ENCODE measurements at places on chromosomes 3 and 15.

DNA sequence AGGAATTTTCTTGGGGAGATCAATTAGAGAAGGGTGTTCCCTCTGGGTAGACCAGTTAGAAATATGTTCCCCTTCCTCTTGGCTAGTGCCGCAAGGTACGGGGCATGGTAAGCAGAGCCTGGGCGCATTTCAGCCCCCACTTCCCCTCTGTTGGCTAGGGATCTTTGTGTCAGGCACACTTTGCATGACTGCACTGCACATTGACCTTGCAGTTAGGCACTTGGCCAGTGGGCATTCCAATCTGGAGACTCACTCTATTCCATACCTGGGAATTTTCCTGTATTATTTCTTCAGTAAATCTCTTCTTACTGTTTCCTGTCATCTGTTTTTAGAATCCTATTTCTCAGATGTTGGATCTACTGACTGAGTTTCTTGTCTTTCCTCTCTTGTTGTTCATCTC lies 30.0 kb upstream of the CACNA1D start:
- DNase-seq: no peak

GRCh38 chr3:122357828-122358702 lies 25.0 kb downstream of the MIX23 start:
- DNase-seq: no peak

DNA sequence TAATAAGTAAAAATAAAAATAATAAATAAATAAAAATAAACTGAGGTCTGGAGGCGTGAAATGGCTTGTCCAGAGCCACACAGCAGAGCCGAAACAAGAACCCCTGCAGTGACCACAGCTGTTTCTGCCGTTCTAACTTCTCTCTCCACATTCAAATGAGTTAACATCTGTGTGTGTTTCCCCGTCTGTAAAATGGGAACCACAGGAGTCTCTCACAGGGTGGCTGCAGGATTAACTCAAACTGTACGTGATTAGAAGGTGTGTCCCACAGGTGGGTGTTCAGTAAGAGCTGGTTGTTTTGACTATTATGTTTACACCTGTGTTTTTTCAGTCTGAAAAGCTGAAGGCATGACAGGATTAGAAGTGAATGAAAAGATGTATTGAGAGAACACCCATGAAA lies 27.0 kb upstream of the MUC4 start:
- DNase-seq: no peak

DNA sequence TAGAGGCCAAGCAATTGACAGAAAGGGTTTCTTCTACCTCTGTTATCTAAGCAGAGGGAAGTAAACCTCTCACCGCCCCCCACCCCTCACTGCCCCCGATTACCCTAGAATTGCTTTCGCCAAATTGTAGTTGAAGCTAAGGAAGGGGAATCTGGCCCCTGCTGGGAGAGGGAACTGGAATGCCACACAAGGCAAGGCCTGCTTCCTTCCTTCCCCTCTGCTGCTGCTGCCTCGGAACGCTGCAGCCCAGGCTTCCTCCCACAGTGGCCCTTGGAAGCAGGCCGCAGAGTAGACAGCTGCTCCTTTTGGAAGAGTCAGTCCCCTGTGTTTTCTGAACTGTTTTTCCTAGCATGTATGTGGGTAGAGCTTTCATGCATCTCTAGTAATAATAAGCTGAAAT lies 21.6 kb downstream of the RLBP1 start:
- DNase-seq: peak; percentile 14

DNA sequence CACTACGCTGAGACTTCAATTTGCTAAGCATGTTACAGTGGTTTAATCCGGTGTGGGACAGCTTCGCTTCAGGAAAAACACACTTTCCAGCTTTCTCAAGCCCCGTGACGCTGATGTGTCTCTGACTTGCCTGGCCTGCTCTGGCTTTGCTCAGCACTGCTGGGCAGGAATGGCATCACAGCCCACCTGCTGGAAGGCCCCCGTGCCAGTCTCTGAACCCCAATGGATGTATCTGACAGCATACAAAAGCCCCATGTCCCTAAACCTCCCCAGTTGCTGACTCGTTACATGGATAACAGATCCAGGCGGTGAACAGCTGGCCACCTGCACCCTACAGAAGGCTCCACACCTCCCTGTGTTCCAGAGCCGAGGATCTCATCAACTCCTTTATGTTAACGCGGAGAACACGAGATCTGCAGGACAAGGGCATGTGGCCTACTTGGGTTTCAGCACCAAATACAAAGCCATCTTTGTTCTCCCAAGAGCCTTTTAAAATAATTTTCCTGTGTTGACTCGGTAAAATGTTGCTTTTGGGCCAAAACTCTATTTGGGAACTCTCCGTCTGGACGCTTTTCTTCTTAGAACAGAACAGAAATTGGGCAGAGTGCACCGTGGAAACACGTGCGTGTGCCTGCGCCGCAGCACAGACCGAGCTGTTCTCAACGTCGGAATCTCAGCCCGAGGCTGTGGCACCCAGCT lies 61.4 kb downstream of the ATP10A start:
- DNase-seq: peak; percentile 6

- DNase-seq: peak; percentile 10
These were observed 386.1 kb downstream of the PTPRG start for GRCh38 chr3:61947456-61947855.

DNA sequence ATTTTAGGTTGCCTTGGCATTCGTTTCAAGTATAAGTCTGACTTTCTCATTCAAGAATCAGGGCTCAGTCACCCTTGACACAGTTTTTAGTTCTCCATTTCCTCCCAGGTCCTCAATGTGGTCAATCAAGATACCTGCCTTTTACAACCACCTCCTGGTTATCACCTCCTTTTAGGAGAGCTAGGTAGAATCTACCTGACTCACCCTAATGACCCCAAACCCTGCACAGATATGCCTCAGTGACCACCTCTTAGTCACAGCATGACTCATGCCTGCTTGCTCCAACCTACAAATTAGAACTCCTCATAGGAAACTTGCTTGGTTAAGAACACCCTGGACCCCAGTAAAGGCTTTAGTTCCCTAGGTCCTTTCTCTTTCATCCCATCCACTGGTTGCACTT lies 22.5 kb downstream of the DMXL2 start:
- DNase-seq: no peak

DNA sequence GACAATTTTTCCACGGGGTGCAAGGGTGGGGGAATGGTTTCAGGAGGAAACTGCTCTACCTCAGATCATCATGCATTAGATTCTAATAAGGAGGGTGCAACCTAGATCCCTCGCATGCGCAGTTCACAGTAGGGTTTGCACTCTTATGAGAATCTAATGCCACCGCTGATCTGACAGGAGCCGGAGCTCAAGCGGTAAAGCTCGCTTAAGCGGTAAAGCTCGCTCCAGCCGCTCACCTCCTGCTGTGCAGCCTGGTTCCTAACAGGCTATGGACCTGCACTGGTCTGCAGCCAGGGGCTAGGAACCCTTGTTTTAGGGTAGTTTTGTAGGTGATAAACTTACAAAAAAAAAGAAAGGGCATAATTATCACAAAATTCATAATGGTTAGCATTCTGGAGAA lies 53.9 kb upstream of the RYR3 start:
- no peak for DNase-seq

- no peak for DNase-seq
These were observed 95.0 kb downstream of the DHX30 start for GRCh38 chr3:47897954-47898353.

DNA sequence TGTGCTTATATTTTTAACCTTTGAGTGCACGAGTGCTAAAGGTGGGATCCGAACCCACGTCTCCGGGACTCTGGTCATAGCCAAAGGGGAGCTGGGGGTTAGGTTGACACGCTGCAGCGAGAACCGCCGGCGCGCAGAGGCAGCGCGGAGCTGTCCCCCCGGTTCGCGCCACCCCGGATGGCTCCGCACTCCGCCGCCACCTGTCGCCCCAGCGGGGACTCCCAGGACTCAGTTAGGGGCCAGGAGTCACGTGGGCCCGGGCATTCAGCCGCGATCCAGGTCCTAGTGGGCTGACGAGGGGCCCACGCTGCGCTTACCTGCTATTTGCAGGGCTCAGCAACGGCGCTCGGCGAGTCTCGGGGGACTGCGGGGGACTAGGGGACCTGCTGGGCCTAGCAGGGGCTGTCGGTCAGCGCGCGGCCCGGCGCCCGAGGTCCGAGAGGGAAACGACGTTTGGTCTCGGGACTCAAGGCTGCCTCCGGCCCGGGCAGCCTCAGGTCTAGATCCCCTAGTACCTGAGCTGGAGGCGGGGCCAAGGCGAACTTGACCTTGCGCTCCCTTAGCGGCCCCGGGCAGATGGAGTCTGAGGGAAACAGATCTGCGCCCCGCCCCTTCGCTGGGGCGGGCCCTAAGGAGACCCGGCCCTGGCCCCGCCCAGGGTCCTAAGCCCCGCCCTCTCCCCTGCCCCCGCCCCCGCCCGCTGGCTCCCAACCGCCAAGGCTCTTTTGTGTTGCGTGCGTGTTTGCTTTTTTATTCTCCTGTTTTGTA lies at the start of gene NMNAT3:
Gene NMNAT3 (minus strand): TSS at position 585 of the 768 bp plus-strand sequence. CDS start 50,248 bp downstream, outside the sequence.
- DNase-seq: peak; percentile 85

- no peak for DNase-seq
These were observed 199.6 kb upstream of the IL12A start for GRCh38 chr3:159789017-159789416.

DNA sequence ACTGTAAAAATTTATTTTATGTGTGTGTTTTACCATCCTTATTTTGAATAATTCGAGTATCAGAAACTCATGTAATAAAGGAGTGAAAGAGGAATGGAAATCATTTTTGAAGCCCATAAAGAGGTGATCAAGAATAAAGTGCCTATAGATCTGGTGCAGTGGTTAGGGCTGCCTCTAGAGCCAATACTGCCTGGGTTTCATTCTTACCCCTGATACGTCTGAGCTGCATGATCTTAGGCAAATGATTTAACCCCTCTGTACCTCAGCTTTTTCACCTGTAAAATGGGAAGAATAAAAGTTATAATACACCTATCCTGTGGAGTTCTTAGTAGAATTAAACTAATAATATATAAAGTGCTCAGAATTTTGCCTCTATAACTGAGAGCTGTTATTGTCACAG lies 30.4 kb downstream of the EFHB start:
- no peak for DNase-seq

GRCh38 chr3:182967218-182968204 lies 12.8 kb downstream of the DCUN1D1 start:
- no peak for DNase-seq

All from midbrain (tissue), 1 donor.